ENCODE measurements at places on chromosomes 3 and 15.

DNA sequence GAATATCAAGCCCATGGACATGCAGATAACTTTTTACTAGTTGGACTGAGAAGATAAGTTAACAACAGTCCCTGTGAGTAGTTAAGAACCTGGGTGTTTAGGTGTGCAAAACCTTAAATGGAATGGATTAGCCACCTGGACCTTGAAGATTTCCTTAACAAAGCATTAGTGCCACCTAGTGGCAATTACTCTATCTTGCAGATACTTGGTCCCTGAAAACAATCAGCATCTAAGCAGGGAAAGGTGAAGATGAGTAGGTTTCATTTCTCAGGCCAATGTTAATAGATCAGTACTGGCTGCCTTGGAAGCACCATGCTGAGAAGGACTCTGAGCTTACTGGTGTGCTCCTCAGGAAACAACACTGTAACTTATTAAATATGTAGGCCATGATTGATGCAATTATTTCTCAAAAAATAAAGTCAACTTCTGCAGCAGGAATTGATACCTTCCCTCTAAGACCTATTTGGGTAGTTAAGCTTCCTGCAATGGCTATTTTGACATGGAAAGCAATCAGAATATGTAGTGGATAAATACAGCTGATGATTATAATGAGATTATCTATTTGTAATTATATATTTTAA lies 329.4 kb downstream of the TBC1D5 start:
- peak; percentile 20 for DNase-seq

DNA sequence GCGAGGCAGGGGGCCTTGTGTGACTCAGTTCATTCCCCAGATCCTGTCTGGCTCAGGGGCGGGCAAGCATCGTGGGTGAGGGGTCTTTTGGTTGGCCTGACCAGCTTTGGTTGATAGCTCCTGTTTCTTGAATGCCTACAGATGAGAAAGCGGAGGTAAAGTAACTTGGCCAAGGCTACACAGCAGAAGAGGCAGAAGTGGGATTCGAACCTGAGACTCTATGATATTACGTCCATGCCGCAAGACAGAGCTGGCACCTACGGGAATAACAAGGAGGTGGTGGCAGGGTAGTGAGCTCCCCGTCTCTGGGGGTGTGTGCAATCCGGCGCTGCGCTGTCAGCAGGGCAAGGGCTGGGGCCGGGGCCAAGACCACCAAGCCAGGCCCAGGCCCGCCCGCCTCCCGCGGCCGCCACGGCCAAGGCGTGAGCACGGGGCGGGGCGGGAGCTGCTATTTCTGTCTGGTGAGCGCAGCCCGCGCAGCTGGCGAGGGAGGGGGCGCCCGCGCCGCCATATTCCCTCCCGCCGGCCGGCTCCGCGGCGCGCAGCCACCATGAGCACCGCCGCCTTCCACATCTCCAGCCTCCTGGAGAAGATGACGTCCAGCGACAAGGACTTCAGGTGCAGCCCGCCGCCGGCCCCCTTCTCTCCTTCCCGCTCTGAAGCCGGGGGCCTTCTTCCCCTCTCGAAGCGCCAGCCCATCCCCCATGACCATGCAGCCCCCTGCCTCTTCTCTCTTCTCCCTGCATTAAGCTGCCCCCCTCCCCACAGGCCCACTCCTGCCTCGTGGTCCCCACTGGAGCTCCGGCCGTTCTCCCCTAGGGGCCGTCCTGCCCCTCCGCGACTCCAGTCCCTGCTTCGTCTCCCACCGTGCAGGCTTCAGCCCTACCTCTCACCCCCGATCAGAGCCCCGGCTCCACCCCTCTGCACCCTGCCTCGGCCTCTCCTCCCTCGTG lies at the start of gene CAND2:
CAND2 (plus strand) TSS at position 510 of the 953 bp plus-strand sequence; CDS start at position 551, 41 bp downstream.
- peak; percentile 72 for DNase-seq

- DNase-seq, result no peak
These were observed 11.7 kb downstream of the CTXND1 start for GRCh38 chr15:80240276-80240675.

DNA sequence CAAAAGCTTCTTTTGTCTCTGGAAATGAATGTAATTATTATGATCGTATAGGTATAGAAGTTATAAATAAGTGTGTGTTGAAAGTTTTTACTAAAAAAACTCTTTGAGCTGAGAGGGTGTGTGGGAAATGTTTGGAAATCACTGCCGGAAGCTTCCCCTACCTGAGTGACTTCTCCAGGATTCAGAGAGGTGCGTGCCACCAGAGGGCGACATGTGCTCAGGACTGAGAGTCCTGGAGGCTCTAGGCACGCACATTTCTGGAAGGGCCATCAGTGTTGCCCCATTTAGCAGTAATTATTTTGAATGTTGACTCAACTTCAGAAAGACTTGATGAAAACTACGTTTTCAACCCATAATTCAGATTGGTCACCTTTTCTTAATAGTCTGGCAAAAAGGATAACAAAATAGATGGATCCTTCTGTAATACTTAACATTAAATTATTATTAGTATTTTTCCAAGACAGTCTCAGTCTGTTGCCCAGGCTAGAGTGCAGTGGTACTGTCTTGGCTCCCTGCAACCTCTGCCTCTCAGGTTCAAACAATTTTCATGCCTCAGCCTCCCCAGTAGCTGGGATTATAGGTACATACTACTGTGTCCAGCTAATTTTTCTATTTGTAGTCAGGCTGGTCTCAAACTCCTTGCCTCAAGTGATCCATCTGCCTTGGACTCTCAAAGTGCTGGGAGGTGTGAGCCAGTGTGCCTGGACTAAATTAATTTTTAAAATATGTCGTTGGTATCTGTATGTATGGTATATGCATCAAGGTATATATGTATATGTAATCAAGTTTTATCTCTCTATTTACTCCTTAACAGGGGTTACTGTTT lies 34.5 kb downstream of the GPR171 start:
- DNase-seq, result peak; percentile 65

- DNase-seq, result peak; percentile 81
These were observed at the start of gene PODXL2 for GRCh38 chr3:127628788-127629466. Gene PODXL2, plus strand, starts transcription at chr3:127629185. Its CDS starts 35 bp downstream, at chr3:127629220.

DNA sequence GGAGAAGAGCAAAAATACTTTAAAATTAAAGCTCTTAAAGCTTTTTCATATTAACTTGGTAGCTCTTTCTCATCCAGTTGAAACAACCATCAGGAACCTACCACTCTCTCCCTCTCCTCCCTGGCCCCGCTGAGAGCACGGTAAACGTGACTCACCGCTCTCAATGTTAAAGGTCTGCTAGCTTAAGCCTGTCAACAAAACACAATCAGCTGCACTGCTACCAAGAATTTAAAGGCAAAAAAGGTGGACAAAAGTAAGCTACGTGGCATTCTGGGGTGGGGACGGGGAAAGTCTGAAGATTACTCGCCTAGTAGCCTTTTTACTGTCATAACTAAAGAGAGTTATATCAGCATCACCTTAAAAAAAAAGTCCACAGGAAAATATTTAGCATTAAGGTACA lies 8.4 kb upstream of the GP5 start:
- DNase-seq, result no peak

DNA sequence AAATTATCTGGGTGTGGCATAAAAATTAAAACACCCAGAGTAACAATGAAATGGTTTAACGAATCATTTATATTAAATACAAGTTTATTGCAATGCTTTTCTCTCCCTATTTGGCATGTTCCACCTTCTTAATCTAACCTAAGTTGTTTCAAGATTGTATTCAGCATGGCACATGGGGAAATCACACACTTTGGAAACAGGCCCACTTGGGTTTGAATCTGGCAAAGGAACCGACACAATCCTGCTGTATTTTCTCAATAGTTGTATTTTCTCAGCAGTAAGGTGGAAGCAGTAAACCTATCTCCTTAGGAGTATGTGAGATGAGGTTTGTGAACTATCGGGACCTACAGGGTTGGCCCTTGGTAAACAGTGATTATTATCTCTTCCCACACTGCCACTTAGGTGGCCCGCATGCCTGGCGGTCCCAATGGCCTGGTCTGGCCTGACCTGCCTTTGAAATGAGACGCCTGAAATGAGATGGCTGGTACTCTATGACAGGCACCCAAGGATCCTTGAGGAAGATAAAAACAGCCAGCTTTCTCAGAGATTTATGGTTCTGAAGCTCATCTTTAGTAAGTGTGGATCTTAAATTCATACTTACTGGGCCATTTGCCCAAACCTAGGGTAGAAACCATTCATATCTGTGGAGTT lies 45.3 kb upstream of the VILL start:
- DNase-seq, result no peak

- DNase-seq, result no peak
These were observed 229.1 kb downstream of the CHST2 start for GRCh38 chr3:143348486-143349327.

- no peak for DNase-seq
These were observed 84.9 kb downstream of the SMAD6 start for GRCh38 chr15:66786708-66787488.

GRCh38 chr15:85691350-85692240 lies 103.1 kb downstream of the KLHL25 start:
- no peak for DNase-seq

- DNase-seq, result no peak
These were observed 6.3 kb downstream of the BNC1 start for GRCh38 chr15:83278191-83278590.

DNA sequence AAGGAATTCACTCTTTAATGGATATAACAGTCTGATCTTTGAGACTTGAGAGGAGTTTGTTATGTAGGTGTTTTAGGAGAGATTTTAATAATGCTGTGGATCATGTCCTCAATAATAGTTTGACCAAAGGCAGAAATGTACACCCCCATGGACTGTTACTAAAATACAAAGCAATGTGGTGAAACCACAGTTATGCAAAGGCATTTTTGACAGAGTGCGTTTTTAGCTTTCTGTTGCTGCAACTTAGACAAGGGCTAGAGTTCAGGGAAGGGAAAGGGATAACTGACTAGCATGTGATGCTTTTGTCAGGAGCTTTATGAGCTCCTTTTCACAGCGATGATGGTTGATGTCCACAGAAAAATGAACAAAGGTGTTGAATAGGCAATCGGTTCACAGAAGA lies 3.6 kb upstream of the STARD5 start:
- no peak for DNase-seq

- no peak for DNase-seq
These were observed 8.4 kb downstream of the RAB6B start for GRCh38 chr3:133887074-133887802.

DNA sequence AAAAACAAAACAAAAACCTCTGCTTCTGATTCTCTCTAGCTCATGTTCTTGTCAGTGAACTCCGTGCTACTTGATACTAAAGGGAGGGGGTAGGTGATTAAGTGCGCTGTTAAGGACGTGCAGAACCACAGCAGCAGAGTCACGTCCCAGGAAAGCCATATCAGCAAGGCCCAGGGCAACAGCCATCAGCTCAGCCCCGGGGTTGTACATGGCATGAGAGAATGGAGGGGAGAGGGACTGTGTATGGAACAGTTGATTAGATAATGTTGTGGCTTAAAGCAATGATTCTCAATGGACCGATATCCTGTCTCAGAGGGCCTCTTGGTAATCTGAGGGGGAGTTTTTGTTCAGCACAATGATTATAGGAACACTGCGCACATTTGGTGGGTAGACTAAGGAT lies 27.6 kb downstream of the C2CD4A start:
- no peak for DNase-seq

GRCh38 chr3:44032487-44032886 lies 209.2 kb upstream of the TOPAZ1 start:
- DNase-seq, result no peak

- DNase-seq, result no peak
These were observed 193.3 kb downstream of the CD47 start for GRCh38 chr3:107897471-107898061.

DNA sequence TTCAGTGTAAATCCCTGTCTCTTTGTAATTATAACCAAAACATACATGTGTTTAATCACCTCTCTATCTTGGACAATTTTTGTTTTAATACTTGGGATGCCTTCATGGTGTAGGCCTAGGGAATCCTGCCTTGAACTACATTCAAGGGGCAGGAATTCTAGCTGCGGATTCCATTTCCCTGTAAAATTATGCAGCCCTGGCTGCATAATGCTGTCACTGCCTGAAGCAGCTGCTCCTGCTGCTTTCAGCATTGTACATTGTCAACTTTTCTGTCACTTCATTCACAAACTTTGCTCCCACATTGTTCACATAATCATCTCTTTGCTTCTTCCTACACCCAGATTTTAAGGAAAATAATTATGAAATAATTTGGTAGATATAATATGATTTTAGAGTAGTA lies 638.7 kb downstream of the RBMS3 start:
- DNase-seq, result no peak

DNA sequence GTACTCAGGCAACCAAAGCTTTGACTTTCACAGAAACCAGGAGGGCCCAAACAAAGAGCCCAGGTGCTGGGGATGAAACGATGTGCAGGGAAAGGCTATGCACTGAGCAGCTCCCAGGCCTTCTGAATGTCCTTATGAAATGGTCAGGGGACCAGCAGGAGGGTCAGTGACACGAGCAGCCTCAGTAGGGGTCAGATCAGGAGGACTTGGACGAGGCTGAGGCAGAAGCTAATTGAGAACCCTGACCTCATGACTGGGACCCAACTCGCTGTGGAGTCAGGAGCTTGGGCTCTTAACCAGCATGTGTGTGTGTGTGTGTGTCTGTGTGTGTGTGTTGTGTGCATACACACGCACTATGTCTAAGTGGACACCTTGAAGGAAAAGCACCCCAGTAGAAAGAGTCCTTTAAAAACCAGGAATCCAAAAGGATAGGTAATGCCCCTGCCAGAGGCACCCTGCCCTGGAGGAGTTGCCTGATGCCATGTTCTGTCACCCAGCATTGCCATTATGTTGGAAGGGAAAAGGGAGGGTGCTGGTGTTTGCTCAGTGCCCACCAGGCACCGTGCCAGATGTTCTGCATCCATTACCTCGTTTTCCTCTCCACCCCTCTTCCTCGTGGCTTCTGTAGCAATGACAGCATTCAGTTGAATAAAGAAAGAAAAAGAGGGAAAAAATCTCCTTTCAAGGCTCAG lies 50.9 kb downstream of the CORO2B start:
- no peak for DNase-seq

- DNase-seq, result no peak
These were observed 61.8 kb upstream of the CMSS1 start for GRCh38 chr3:99755831-99756230.

- no peak for DNase-seq
These were observed 40.7 kb downstream of the LDHAL6B start for GRCh38 chr15:59247364-59247763.

DNA sequence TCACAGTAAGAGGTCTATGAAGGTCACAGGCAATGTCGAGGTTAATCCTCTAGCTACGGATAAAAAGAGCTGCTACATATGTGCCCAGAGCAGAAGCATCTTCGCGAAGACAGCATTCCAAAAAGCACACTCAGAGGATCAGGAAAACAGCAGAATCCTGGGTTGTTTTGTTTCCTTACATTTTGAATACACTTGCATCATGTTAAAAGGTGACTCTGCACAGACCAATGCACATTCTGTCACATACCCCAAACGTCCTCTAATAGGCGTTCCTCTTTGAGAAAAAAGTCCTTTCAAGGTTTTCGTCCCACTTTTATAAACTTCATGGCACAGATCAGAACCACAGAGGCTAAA lies 52.7 kb downstream of the VGLL4 start:
- no peak for DNase-seq

GRCh38 chr3:128498901-128499530 lies 6.0 kb upstream of the GATA2 start:
- DNase-seq, result no peak
